ENCODE measurements at places on chromosomes 5 and 9.
A peak's percentile ranks its signal among the peaks of the same experiment; 100 is the strongest.

DNA sequence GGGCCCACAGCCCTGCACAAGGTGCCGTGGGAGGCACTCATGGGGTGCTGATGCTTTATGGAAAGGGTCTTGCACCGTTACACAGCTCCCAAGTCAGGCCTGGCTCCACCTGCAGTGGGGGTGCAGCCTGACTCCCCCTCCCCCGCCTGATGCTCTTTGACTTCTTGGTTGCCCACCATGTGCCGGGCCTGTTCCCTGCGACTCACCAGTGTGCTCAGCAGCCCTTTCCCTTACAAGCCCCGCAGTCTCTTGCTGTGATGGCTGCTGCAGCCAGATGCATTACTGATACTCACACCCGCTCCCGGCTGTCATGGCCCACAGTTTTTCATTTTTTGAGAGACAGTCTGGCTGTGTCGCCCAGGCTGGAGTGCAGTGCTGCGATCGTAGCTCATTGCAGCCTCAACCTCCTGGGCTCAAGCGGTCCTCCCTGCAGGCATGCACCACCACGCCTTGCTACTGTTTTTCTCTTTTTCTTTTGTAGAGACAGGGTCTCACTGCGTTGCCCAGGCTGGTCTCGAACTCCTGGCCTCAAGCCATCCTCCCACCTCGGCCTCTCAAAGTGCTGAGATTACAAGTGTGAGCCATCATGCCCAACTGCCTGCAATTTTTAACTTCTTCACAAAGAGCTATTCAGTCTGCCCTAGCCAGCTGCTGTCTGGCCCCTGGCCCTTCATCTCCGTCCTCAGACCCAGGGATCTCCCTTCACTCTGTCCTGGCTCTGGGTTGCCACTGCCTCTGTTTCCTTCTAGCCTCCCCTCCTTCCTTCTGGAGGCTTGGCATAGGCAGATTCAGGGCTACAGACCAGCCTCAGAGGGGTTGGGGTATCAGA lies 109.5 kb downstream of the RXRA start:
- DNase-seq: no peak

- DNase-seq: no peak
Observed at GRCh38 chr5:98588215-98588614, 185.2 kb upstream of the RGMB start.

DNA sequence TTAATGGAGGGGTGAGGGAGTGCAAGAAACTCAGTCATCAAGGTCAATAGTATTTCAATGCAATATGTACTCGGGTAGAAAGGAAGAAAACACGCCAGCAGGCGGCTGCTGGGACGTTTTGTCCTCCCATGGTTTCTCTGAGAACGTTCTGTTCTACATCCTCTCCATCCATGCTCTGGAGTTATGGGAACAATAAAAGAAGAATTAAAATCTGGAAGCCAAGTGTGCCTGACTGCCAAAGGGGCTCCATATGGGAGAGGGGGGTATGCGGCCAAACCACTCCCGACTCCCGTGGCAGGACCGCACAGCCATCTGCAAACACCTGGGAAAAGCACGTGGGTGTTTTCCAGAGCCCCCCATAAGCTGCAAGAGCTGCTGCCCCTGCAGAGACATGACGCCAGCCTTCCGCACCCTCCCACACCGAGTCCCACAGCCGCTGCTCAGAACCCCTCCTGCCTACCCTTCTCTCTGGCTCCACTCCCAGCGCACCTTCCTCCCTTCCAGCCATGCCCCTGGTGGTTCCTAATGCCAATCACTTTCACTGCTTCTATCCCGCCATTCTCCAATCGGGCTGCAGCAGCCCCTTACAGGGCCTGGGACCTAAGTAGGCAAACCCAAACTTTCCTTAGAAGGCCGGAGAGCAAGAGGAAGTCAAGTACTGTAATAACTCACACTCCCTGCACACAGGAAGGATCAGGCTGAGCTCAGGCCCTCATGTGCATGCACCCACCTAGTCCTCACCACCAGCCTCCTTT lies 241.6 kb downstream of the SYK start:
- DNase-seq: no peak

GRCh38 chr9:129619787-129620668 lies 873 bp downstream of the C9orf50 start:
- DNase-seq: no peak

GRCh38 chr5:65883461-65883860 lies 42.9 kb upstream of the ERBIN start:
- DNase-seq: no peak

DNA sequence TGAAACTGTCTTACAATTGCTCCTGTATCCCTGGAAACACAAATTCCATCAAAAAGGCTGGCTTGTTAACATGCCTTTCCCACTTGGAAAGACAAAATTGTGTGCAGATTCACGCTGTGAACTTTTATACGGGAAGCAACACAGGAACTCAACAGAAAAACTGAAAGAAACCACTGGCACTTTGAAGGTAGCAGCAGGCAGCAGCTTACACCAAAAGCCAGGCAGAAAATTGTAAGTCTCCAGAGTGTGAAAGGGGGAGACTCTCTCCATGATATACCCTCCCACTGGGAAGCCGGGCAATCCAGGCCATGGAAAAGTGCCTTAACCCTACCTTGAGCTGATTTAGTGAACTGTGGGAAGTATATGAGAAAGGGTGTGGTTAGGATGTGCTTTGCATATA lies 943.7 kb downstream of the CDH18 start:
- DNase-seq: no peak

- peak; percentile 40 for DNase-seq
Observed at GRCh38 chr9:114930056-114930812, at the start of gene TNFSF8. TSS of gene TNFSF8 (minus strand) at chr9:114930591. CDS start at chr9:114930303, 288 bp downstream.

DNA sequence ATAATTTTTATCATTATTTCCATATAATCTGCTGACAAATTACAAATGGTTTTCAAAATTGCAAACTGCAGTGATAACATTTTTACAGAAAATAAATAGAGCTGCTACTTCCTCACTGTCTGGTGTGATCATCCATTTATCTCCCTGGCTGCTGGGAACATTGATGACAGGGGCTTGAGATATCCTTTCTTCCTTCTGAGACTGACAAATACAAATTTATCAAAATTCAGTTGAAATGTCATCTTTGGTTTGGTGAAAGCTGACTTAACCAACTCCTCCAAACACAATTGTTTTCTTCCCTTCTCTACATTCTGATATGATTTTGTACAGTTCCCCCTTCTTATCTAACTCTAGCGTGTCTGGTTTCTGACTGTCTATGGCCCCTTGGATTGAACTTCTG lies 611.8 kb upstream of the KLF4 start:
- DNase-seq: no peak

GRCh38 chr5:149273237-149273636 lies 1.6 kb downstream of the AFAP1L1 start:
- DNase-seq: no peak

GRCh38 chr9:110114086-110114858 lies 93.7 kb downstream of the C9orf152 start:
- DNase-seq: no peak

DNA sequence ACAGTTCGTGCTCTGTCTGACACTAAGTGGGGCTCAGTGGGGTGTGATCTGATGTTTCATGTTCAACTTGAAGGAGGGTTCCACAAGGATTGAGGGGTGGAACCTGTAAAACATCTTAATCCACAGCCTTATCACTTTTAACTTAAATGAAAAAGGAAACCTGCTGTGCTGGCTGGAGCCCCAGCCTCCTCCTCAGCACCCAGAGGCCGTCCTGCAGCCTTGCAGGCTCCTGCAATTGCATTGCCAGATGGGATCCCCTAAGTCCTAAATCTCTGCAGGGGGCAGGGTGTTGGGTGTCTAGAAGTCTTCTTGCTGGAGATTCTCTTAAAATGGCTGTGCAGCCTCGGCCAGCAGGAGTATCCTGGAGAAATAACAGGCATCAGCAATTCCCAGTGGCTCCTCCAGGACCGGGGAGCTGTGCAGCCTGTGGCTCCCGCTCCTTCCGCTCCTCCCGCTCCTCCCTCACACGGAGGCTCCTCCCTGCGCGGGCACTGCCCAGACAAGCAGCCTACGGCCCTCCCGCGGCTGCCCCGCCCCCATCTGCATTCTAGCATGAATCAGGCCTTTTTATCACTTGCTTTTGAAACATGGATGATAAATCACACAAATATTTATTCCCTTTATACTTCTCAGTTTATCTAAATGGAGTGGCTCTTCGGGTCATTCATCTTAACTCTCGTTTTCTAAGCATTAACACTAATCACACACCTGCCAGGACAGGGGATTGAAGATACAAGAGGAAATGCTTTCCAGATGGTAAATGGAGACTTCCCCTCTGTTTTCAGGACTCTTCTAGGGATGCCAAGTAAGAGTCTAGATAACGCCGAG lies 131.0 kb downstream of the ADAMTS16 start:
- DNase-seq: no peak

- DNase-seq: no peak
Observed at GRCh38 chr9:27304521-27304920, 7.6 kb upstream of the EQTN start.

GRCh38 chr5:91306497-91306896 lies 76.6 kb downstream of the ARRDC3 start:
- no peak for DNase-seq

Measured in stimulated activated CD4-positive, alpha-beta T cell treated with anti-CD3 and anti-CD28 coated beads, Interleukin-1b, Interleukin-23, amount 100 ng/mL, for 1 hour (primary cell).